ENCODE measurements at places on chromosomes 4 and X.

DNA sequence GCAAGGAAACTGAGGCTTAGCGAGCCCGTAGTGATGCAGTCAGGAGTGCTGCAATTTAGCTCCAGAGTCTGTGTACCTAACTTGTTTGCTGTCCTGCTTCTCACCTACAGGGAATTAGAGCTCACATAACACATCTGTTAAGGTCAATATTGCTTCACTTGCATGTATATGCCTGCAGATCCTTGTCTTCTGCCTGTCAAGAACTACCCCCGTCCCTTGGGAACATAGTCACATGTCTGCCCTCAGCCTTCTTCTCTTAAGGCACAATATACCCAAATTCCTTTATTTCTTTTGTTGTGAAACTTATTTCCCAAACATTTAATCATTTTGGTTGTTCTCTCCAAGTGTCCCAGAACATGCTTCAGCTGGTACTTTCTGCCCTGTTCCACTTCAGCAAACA is 103.3 kb upstream of the LEF1 start:
- no peak for DNase-seq

DNA sequence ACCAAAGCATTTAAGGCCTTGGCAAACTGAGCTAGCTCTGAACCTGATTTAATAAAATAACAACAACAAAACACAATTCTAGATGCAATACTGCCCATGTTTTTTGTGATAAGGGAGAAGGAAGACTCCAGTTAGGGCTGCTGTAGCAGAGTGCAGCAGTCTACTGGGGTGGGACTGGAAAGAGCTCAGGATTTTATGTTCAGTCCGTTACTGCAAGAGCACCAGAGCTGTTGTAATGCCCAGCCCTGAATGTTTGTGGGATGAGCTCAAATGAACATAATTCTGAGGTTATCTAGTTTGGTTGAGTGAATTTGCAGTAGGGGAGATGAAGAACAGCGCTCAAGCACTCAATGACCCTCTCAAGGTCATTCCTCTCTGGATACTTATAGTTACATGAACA is 743.8 kb downstream of the FAT4 start:
- no peak for DNase-seq

- DNase-seq, result no peak
These were observed 257.3 kb downstream of the NR3C2 start for GRCh38 chr4:148184922-148185321.

DNA sequence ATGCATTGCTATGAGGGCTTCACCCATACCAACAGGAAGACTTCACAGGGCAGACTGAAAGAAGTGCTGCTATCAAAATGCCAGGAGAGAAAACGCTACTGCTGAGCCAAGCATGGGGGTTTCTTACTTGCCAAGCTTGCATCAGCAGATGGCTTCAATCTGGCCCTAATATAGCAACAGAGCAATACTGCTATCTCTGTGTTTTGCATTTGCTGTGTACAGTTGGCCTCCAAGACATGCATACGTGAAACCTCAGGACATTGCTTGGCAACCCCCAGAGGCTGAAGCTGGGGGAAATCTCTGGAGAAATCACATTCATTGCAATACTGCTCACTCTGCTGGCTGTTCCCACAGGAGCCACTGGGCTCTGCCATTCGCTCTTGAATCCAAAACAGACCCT is 127.2 kb upstream of the GPC4 start:
- no peak for DNase-seq

DNA sequence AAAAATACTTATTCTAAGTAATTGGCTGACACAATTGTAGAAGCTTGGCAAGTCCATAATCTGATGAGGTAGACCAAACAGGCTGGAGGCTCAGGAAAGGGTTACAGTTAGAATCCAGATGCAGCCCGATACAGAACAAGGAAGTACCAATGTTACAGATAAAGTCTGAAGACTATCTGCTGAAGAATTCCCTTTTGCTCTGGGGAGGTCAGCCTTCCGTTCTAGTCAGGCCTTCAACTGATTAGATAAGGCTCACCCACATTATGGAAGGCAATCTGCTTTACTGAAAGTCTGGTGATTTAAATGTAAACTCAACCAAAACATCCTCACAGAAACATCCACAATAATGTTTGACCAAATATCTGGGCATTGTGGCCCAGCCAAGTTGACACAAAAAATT is 7.4 kb upstream of the DYNLT3 start:
- DNase-seq, result no peak

DNA sequence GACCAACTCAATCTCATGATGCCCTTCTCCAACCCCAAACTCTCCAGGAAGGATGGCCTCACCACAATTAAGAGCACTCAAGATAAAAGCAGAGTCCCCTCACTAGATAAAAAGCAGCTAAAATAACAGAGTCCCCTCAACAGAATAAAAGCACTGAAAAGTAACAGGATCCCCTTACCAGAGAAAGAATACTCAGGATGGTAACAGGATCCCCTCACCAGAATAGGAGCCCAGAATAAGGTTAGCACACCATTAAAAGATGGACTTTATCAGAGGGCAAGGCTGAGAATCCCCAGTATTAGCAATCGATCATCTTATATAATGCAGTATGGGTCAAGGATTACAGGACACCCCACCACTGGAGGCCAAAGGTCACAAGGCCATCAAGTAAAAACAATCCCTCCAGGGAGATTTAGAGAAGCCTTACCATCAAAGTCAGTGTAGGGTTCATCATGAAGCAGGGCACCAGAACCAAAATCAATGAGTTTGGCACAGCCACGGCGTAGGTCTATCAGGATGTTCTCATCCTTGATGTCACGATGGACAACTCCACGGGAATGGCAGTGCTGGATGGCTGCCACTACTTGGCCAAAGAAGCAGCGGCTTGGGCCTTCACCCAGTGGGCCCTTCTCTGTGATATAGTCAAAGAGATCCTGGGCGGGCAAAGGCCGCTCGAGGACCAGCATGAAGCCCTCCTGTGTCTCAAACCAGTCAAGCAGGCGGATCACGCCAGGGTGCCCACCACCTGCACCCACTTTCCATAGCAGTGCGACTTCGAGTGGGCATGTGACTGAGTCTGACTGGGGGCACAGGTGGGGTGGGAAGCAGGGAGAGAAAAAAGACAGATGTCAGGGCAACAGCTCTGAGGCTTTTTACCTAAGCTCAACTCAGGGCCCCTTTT is 3.4 kb upstream of the SLC35A2 start:
- no peak for DNase-seq

DNA sequence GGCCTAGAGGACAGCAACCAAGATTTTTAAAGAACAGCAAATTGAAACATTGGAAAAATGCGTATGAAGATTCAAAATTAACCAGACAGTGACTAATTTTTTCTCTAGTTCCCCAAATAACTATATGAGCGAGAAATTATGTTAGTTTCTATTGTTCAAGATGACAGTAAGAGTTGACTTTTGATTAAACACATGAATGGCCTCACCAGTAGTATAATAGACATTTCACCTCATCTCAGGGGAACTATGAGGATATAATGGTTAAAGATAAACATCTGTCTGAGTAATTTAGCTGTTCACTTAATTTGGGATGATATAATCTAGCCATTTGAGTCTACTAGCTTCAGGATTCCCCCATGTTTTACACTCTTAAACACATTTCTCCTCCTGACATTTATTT is 380.9 kb upstream of the NWD2 start:
- DNase-seq, result no peak

DNA sequence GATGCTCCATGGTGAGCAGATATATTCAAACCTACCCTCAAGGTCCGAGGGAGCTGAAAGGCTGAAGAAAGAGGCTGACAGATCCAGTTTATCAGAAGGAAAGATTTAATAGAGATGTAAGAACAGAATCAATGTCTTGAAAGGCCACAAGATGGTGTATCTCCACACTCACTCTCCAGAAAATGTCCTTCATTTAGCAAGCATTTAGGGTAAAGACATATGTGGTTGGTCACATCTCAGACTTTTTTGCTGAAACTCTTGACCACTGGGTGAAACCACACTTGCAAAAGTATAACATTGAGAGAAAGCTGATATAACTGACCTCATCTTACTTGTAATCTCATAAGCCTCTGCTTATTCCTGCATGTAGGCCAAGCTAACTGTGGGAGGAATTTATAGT is 745.8 kb upstream of the GALNTL6 start:
- DNase-seq, result no peak

DNA sequence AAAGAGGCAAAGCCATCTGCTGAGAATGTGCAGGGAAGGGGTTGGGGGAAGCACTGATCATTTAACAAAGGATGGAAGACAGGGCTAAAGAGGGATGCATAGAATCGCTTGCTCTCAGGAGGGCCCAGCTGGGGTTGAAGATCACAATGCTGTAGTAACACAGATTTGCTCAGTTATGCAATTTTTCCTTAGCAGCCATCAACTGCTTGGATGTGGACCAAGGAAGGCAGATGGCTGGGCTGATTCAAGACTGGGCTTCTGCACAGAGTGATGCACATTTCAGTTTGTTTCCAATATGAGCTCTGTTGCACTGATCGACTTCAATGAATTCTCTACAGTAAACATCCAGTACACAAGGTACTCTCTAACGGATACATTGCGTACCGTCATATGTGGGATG is 127.8 kb upstream of the TBL1X start:
- DNase-seq, result no peak

GRCh38 chr4:69524706-69525105 is 29.0 kb upstream of the UGT2B4 start:
- no peak for DNase-seq

DNA sequence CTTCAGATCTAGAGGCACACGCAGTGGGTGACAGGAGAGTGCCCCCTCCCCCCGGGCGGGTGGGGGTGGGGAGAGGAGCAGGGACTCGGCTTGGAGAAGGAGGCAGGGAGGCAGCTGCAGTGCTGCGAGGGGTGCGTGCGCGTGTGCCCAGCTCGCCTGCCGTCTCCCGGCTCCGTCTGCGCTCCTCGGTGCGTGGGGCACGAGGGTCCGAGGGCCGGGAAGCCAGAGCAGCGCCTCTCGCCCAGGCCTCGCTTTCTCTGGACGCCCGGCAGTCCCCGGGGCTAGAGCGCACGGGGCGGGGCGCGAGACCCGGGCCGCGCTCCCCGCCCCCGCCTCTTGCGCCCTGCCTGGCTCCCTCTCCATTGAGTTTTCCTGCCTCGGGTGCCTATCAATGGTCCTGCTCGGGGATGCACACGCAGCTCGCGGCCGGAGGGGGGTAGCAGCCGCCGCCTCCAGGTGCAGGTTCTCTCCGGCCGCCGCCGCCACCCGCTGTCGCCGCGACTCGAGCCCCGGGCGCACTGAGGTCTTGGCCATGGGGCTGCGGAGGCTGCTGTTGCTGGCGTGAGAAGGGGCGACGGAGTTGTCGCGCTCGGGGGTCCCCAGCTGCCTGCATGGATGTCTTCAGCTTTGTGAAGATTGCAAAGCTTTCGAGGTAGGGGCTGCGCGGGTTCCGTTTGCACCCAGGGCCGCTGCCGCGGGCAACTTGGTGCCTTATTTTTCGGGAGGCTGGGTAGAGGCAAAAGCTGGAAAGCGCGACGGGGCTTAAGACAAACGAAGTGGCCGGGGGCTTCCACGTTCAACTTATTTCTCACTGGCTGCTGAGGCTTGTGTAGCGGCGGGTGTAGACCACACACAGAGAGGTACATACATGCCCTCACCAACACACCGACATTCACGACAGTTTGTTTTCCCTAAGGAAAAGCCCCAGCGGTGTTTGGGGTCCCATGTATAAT is at the start of gene FRMPD4:
TSS of gene FRMPD4 (plus strand) at position 113 of the 953 bp plus-strand sequence. CDS start at position 612, 499 bp downstream.
- DNase-seq, result no peak

GRCh38 chrX:79524642-79525041 is 157.5 kb upstream of the ITM2A start:
- no peak for DNase-seq
